Ammon's horn (tissue), 1 donor: ENCODE measurements at places on chromosomes 2 and 18.

DNA sequence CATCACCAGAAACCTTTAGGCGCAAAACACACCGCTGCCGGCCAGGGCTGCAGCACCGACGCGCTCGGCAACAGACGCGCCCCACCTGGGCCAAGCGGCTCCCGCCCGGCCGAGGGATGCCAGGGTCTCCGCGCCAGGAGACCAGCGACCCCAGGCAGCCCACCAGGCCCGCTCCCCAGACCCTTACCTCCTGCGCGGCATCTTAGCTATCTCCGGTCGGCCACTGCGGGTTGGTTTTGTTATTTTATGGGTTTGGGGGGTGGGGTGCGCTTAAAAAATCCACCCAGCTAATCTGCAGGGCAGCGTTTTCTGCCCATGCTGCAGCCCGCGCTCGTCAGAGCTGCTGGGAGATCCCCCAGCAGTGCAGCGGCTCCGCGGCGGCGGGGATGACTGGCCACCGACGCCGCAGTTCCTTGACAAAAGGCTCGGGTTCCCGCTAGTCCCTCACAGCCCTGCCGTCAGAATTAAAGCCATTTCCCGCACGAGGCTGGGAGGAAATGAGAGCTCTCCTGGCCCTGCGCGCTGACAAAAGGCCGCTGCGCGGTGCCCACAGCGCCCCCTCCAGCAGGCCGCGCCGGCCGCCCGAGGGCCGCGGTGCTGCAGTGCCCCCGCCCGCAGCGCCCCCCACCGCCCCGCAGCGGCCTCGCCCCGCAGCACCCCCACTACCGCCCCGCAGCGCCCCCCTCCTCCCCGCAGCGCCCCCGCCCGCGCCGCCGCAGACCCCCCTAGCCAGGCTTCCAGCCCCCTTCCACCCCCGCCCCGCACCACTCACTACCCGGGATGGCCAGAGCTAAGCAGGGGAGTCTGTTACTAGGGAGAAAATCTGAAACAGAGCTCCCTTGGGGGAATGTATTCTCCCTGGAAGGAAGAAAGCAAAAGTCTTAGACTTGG, at the start of gene ADD2:
Gene ADD2 (minus strand): TSS at position 502 of the 891 bp plus-strand sequence. CDS start 61,792 bp downstream, outside the sequence.
- peak; percentile 61 for DNase-seq

GRCh38 chr2:215218587-215219577, 80.5 kb upstream of the ABCA12 start:
- no peak for DNase-seq

GRCh38 chr18:26628017-26628416, 79.7 kb upstream of the KCTD1 start:
- no peak for DNase-seq

- peak; percentile 84 for DNase-seq
These were observed 104.9 kb downstream of the MBD2 start for GRCh38 chr18:54119524-54120019.

DNA sequence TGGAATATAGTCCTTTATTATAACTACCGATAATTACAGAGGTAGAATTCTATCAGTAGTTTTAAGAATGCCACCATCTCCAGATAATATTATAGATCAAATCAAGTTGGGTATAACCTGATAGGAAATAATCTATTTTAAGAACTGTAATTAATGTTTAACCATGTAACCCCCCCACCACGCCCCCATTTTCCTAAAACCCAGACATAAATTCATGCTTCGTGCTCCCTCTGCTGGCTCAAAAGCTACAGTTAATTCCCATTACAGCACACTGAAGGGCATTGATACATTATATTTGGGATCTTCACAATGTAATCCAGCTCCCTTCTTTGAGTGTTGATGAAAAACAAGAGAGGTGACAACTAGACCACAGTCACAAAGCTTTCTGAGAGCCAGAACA, 228.0 kb upstream of the SMAD7 start:
- peak; percentile 59 for DNase-seq

GRCh38 chr2:146131048-146131447, 1611.1 kb upstream of the ZEB2 start:
- DNase-seq = no peak

DNA sequence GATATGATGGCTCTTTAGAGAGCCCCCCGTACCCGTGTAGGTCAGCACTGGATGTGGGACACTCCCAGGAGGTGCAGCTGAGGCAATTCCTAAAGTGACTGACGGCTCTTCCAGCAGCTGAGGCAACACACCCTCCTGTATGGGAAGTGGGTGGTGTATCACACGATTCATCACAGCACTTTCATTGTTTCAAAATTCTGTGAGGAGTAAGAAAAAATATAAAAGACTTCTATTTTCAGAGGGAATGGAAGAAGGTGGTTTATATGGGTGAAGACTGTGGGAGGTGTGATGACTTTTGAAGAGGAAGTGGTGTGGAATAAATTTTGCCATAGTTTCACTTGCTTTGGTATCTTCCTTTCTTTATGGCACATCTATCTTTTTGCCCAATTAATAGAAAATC, 22.3 kb downstream of the QPCT start:
- no peak for DNase-seq

DNA sequence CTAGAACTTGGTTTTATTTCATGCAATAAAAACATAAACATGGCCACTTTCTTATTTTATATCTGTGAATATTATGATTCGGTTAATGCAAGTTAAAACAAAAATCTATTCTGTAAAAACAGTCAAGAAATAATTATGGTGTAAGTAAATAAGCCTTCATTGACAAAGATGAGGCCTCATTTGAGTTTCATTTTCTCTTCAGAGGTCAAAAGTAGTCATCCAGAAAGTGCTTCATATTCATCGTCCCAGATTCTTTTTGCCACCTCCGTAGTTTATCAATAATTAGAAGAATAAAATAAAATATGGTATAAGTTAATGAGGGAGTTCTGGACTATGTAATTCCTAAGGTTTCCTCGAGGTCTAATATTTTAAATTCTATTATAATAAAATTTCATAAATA, 19.4 kb upstream of the HNRNPA3 start:
- DNase-seq = no peak

- DNase-seq = no peak
These were observed 76.5 kb downstream of the SDC1 start for GRCh38 chr2:20148426-20148922.

DNA sequence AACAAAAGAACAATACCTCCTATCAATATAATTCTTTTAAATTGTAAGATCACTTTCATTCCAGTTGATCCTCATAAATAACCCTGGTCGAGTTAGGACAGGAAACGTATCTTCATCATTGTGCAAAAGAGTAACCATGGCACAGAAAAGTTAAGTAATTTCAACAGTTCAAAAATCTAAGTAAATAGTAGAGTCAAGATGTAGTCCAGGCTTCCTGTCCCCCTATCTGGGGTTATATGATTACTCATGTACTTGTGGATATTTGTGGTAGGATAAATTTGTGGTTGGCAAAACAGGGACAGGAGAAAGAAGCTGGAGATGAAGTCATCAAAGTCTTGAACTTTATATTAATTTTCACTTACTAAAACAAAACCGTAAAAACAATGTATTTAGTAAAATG, 772.6 kb downstream of the TSN start:
- no peak for DNase-seq

DNA sequence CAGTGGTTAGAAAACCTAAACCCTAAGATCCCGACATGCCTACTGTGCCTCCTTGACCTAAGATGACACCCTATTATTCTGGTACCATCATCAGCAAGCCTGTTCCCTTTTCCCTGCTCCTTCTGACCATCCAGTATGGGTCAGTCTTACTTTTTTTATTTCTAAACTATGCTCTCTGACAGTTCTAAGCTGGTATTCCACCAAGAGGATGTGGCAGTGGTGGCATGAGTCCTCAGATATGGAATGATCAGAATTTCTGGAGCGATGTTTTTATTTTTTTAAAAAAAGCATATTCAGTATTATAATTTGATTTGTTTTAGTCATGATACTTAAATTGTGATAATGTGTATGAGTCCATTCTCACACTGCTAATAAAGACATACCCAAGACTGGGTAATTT, 145.9 kb upstream of the LHCGR start:
- DNase-seq = no peak

DNA sequence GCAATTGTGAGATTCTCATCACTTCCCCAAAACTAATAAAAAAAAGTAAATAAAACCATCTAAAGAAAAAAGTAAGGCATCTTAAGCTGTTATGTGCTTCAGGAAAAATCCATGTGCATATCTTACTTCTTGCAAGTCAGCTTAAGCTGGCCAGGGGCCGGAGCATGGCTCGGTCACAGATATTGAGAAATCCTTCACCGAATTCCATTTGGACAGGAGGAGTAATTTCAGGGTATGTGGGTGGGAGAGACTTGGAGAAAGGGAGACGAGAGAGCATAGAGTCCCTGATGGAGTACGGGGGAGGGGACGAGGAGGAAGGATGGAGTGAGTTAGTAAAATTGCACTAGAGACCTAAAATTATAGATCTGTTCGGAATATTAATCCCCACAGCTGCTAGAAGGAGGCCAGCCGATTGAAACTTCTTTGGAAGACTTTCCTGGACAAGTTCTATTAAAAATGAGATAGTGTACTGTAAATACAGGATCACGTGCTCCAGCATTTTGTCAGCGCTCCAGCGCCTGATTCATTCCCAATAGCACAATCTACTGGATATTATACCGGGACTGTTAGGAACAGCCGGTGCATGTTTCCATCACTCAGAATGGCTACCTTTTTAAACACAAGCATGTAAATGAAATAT, 438.5 kb downstream of the ZNF516 start:
- no peak for DNase-seq

- no peak for DNase-seq
These were observed 37.1 kb downstream of the ICOS start for GRCh38 chr2:203973676-203974075.

- DNase-seq = no peak
These were observed 11.8 kb downstream of the MTCL1 start for GRCh38 chr18:8717011-8717770.

GRCh38 chr2:132951008-132951714, 281.2 kb upstream of the LYPD1 start:
- DNase-seq = no peak

- DNase-seq = no peak
These were observed 132.8 kb upstream of the L3MBTL4 start for GRCh38 chr18:6547476-6547875.

DNA sequence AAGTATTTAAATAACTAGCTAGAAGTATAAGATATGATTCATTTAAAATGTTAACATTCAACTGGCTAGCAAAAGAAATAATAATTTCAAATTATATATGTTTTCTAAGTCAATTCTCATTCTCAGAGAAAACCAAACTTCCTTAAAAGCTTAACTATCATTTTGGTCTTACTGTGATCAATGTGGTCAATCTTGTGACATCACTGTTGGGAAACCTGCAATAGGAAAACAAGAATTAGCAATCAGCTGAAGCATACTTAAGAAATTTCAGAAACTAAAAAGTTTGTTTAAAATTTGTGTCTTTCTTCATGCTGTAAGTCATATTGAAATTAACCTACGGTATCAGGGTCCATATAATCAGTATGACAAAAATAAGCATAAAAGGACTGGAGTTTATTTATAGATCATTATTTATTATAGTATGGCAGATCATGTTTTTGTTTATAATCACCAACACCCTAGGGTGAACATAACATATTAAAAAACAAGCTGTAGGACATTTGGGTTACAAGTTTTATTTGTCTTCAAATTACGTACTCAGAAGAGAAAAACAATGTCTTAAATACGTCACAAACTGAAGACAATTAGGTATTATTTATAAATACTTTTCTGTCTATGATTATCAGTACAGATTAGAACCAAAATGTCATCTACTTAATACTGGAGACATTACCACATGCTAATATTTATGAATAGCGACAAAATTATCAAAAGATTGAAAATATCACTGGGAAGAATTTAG, 60.5 kb downstream of the BAZ2B start:
- DNase-seq = no peak

GRCh38 chr2:179966778-179967394, 40.2 kb downstream of the CWC22 start:
- DNase-seq = no peak

DNA sequence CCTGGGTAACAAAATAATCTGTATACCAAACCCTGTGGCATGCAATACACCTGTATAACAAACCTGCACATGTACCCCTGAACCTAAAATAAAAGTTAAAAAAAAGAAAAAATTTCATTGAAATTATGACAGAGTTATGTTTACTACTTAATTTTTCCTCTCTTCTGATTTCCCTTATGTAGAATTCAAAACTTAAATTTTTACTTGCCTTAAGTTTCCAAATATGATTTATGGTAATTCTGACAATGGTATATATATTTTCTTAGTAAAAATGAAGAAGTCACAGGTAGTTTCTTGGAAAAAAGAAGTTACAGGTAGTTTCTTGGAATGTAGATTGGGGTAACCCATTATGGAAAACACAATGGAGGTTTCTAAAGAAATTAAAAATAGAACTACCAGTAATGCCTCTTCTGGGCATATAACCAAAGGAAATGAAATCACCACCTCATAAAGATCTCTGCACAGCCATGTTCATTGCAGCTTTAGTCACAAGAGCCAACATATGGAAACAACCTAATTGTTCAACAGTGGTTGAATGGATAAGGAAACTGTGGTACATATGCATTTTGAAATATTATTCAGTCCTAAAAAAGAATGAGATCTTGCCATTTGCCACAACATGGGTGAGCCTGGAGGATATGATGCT, 164.9 kb downstream of the BABAM2 start:
- no peak for DNase-seq

- DNase-seq = no peak
These were observed 26.2 kb upstream of the TMEM163 start for GRCh38 chr2:134745023-134745422.

DNA sequence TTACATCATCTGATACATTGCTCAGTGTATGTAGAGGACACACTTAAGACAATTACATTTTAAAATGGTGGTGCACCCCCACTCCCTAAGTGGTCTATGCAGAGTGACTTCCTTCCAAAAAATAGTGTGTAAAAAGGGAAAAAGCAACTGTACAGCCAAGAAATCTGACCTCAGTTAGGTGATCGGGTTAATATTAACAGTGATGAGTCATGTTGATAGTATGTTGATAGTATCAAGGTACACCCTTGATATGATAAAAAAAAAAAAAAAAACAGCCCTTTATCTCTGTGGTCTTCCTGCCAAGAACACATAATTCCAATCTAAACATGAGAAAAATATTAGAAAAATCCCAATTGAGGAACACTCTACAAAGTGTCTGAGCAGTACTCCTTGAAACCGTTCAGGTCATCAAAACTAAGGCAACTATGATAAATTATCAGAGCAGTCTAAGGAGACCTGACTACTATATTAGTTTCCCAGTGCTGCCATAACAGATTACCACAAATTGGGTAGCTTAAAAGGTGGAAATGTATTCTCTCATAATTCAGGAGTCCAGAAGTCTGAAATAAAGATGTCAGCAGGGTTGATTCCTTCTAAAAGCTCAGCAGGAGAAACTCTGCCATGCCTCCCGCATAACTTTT, 171.9 kb downstream of the ARHGAP28 start:
- no peak for DNase-seq
